Endothelial cell (in vitro differentiated cells): ENCODE measurements at places on chromosomes 6 and 20. TPM values are rescaled to one million over a fixed set of nuclear protein-coding genes. Genes with fewer than 3 reads are reported as not detected.

IER3 gene
- 4.8 TPM for total RNA-seq

GABRR1 gene
- not detected for total RNA-seq

APOBEC2 gene
- not detected for total RNA-seq

VPS16 gene
- 43.3 TPM for total RNA-seq

DNA sequence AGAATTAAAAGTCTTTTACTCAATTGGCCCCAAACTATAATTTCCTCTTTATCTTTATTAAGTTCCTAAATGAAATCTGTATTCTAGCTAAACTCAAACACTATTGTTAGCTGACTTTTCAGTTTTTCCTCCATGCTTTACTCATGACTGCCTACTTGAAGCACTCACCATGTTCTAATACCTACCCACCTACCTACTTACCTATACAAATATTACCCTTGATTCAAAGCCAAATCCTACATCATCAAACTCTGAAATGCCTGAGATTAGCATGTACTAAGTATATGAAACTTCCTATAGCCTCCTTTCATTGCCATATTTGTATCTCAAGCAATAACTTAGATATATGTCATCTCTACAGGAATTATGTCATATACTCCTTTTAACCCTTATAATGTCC, 259.7 kb downstream of the HDGFL1 start:
- DNase-seq = no peak

GRCh38 chr6:88124925-88125557, 41.1 kb downstream of the CNR1 start:
- no peak for DNase-seq

GRCh38 chr20:62305149-62305764, 2.5 kb downstream of the ADRM1 start:
- DNase-seq = no peak

DNA sequence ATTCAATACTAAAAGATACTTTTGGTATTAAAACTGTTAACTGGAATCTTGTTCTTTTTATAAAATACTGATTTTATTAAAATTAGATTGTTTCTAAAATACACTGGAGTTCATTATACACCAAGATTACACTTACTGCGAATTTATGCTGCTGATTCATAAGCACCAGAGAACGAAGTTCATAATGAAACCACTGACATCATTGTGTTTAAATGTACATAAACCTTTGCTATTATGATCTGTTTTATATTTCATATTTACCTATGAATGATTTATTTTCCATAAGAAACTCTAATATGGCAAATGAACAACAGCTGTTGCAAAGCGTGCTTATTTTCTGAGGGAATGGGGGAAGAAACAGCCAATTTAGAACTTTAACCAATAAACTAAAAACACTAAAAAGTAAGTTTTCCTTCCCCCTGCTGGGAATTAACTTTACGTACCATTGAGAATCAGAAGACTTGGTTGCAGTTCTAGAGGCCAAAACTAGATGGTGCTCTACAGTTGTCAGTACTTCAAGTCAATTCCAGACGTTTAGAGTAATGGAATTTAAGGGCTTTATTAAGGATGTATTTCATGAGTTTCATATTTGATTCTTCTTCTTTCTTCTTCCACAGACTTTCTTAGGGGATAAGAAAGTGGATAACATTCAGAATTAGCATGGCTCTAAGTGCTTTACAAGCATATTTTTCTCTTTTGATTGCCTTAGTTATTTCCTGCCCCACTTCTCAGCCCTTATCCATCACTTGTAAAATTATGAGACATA, 30.8 kb upstream of the COL19A1 start:
- peak; percentile 28 for DNase-seq

GRCh38 chr6:84033523-84034451, at the start of gene MRAP2:
TSS of gene MRAP2 (plus strand) at chr6:84033772. CDS start at chr6:84055319, 21,547 bp downstream.
- peak; percentile 51 for DNase-seq

DNA sequence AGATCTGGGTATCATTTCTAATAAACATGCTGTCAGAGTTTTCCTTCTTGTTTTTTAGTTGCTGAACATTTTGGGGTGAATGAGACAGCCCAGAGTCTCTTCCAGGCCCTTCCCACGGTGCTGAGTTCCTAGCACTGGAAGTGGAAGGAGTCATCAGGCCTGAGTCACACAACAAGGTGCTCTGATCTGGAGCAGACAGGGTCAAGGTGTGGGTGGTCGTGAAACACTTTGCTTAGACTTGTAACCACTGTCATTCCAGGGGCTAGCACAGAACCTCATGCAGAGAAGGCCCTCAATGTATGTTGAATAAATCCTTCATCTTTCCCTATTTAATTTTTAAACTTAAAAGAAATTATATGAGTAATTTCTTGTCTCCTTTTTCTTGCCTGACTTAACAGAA, 60.6 kb downstream of the TXLNB start:
- no peak for DNase-seq

GRCh38 chr6:149225946-149226345, 91.6 kb upstream of the TAB2 start:
- no peak for DNase-seq
